ENCODE measurements at places on chromosomes 2 and 18.

- no peak for DNase-seq
Observed at GRCh38 chr2:101113441-101114267, 37.5 kb downstream of the TBC1D8 start.

DNA sequence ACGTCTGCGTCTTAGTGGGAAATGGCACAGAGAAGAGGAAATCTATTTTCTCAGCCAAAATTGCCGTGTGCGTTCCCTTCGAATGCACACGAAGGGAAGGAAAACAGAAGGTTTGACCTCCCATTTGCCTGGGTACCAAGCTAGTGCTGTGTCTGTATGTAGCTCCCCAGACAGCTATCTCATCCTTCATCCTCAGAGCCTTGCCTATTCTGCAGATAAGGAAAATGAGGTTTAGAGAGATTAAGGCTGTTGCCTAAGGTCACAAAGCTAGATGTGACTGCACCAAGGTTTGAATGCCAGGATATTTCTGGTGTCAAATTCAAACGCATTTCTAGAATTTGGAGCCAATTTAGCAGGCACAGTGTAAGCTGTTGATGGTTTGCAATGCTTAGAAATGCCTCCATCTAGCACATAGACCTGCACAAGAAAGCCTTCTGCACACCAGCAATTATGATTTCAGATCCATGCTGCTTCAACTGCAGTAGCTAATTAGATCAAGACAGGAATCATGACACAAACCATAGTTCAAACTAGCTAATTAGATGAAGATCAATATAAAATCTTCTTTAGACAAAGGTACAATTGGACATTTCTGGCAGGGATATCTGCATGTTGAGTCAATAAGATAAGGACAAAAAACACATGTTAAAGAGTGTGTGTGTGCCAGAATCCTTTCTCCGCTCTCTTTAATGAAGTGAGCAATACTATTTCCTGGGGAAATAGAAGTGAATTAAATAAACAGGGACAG lies 115.1 kb downstream of the CMPK2 start:
- DNase-seq = no peak

DNA sequence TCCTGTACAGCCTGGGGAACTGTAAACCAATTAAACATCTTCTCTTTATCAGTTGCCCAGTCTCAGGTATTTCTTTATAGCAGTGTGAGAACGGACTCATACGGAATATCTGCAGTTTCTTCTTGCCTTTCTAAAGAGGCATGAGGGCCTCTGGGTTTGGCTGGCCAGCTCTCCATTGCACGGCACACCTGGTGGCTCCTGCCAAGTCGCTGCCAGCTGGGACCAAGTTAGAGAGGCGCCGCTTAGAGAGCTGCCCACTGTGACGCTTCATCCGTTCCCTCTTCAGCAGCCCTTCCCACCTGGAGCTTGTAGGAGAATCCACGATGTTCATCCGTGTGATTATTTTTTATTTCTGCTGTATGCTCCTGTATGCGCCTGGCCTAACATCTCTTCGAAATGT lies 195.4 kb downstream of the TWIST2 start:
- DNase-seq = no peak

- DNase-seq = no peak
Observed at GRCh38 chr2:98245491-98245890, 100.8 kb upstream of the CNGA3 start.

DNA sequence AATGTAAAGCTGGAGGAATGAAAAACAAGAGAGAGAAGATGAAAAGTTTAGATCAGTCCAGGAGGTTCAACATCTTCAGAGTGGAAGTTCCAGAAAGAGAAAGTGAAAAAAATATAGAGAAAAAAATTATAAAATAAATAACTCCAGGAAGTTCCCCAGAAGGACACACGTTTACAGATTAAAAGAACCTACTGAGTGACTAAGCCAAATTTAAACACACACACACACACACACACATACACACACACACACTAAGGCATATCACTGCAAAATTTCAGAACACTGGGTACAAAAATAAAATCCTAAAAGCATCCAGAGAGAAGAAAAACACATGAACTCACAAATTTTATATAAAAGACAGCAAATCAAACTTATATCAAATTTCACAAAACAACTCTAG lies 85.9 kb upstream of the PMAIP1 start:
- no peak for DNase-seq

DNA sequence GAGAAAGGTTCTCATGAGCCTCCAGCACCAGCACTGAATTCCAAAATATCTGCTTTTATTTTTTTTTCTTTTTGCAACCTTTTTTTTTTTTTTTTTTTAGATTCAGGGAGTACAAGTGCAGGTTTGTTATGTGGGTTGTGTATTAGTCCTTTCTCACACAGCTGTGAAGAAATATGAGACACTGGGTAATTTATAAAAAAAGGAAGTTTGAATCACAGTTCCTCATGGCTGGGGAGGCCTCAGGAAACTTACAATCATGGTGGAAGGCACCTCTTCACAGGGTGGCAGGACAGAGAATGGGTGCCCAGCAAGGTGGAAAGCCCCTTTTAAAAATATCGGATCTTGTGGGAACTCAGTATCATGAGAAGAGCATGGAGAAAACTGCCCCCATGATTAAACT lies 7.9 kb upstream of the TMX3 start:
- DNase-seq = no peak

GRCh38 chr2:177712462-177712861 lies 319.9 kb downstream of the AGPS start:
- no peak for DNase-seq

Data from T47D (cell line).